ENCODE measurements at places on chromosomes 13 and 19.

GRCh38 chr13:67278235-67278634 is 48.1 kb upstream of the PCDH9 start:
- DNase-seq: no peak

GRCh38 chr19:14425696-14426138 is 6.6 kb upstream of the DDX39A start:
- DNase-seq: no peak

GRCh38 chr19:1366899-1367870 is 16.5 kb upstream of the NDUFS7 start:
- no peak for DNase-seq

GRCh38 chr13:73549717-73550116 is 490.9 kb downstream of the KLF5 start:
- no peak for DNase-seq

DNA sequence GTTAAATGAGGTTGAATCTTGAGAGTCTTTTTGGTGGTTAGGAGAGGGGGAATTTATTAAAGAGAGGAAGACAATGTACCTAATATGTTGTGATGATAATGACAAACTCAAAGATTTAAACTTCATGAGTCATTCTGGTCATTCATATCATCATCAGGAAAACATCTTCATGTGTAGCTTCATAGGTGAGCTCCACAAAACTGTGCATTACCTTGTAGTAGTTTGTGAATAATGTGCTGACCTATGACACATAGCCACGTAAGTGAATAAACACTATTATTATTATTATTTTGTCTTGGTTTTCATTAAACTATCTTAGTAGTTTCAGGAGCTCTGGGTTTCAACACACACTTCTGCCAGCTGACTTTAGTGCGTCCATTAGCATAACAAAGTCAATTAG is 997 bp upstream of the GPC6 start:
- no peak for DNase-seq

- DNase-seq: peak; percentile 5
Measured at GRCh38 chr13:49292742-49293486, 45.2 kb downstream of the CDADC1 start.

DNA sequence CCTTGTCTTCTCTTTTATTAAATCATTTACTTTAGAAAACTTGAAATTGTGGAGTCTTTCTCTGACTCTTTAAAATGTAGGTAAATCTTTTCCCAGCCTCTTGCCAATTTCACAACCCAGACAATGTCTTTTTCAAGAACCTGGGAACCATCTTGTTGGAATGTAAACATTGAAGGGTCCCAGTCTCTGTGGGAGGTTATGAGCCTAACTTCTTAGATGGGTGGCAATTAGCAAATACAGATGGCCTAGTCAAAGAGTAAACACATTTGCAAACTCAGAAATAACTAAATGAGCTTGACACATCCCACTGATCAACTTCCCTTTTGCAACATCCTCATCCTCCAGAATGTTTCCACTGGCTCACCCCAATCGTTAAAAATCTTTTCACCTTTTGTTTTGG is 721.0 kb downstream of the PCDH9 start:
- DNase-seq: no peak

DNA sequence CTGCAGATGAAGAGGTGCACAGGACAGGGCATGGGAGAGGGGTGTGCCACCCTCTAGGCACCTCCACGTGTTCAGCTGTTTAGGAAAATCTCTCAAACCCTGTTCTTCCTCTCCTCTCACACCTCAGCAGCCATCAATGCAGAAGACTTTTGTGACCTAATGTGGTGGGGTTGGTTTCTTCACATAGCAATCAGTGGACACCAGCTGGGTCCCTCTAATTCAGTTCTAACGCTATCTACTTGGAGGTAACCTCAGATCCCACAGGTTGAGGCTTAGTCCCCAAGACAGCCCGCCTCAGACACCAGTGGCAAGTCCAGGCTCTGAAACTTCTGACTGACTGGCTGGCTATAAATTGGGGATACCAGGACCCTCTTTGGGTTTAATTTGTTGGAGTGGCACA is 69.9 kb upstream of the ANKRD10 start:
- no peak for DNase-seq

DNA sequence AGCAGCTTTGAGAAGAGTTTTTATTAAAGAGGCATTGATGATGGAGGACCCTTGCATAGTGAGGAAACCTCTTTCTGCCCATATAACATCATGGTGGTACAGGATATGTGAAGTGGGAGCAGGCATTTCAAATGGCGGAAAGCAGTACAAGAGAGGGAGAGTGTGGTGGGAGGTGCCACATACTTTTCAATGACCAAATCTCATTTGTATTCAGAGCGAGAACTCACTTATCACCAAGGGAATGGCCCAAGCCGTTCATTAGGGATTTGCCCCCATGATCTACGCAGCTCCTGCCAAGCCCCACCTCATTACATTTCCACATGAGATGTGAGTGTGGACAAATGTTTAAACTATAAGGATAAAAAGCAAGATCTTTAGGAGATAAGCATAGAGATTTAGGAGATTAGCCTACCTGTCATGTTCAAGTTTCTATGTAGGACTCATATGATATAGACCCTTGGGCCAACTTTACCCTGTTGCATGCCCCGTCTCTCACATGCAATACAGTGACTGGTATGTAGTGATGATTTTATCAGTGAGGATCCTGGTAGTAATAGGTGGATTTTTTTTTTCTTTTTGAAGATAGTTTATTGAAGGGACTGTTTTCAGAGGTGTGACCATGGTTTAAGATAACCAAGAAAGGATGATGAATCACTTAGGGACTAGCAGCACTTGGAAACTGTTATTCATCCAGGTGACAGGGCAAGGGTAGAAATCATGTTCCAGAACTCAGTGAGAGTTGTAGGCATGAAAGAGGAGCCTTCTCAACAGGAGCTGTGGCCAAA is 38.3 kb downstream of the DNAJC15 start:
- no peak for DNase-seq

DNA sequence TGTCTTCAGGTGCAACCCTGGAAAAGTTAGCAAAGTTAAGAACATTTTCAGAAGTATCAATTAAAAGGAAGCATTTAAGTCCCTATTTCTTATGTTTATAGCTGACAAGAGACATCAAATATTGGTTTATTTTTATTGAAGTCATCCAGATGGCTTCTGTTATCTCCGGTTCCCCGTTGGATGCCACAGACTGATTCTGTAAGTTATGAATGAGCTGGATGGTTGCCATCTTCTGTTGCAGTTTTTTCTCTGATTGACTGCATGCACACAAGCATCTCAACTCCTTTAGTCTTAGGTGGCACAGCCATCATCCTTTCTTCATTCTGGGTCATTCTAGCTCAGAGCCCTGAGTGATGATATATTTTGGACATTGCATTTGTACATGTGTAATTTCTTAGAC is 10.6 kb upstream of the OXGR1 start:
- DNase-seq: no peak

GRCh38 chr13:95164830-95165229 is 136.4 kb downstream of the ABCC4 start:
- no peak for DNase-seq

- no peak for DNase-seq
Measured at GRCh38 chr19:408902-409515, at the start of gene C2CD4C. Gene C2CD4C, minus strand, starts transcription at chr19:409147. Its CDS starts 786 bp downstream, at chr19:408361.

DNA sequence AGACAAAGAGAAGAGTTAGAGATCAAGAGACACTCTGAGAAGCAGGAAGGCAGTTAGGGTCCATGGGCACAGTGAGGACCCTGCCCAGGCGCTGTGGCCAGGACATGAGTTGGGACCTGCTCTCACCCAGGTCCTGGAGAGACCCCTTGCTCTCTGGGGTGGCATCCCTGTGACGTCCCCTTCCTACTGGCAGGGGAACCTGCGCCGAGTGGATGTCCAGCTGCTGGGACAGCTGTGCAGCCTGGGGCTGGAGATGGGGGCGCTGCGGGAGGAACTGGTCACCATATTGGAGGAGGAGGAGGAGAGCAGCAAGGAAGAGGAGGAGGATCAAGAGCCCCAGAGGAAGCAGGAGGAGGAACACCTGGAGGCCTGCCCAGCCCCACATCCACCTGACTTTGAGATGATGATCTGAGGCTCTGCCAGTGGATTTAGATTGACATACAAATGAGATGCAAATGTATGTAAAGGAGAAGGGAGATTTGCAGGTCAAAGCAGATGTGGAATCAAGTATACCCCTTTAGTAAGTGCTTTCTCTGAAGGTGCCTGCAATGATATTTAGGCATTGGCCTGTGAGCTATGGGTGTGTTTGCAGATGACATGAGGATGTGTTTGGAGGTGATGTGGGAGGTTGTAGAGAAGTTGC is 978 bp downstream of the ERICH4 start:
- DNase-seq: no peak

DNA sequence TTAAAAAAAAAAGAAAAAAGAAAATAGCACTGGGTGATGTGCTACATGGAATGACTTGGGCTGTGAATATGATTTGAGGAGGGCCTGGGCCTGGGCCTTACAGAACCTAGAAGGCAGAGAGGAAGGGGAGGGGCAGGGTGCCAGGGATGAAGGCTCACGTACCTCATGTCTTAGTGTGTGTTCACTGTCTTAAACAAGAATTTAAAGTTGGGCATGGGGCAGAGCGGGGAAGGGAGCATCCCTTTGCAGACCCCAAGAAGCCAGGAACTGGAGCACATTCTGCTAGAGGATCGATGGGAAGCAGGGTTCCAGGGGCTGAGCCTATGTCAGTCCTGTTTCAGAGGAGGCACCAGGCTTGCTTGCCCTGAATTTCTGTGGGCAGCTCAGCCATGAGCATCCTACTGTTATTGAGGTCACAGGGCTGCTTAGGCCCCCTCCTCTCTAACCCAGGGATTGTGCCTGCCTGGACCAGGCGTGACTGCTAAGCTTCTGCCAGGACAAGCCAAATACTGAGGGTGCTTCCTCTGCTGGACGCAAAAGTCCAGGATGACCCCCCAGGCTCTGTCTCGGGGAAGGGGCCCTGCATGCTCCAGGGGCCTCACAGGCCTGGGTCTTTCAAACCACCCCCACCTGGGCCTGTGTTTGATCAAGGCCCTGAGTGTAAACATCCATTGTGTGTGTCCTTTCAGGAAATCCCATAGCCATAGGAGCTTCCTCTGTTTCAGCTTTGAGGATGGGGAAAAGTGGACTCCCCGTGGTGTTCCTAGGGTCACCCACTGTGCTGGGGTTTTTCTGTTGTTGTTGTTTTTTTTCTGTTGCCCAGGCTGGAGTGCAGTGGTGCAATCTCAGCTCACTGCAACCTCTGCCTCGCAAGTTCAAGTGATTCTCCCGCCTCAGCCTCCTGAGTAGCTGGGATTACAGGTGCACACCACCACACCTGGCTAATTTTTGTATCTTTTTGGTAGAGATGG is 4.8 kb downstream of the LSR start:
- no peak for DNase-seq

GRCh38 chr13:44436589-44437337 is 63.1 kb downstream of the SERP2 start:
- peak; percentile 85 for DNase-seq

- DNase-seq: no peak
Measured at GRCh38 chr19:18436671-18437490, 1.1 kb downstream of the ISYNA1 start.

DNA sequence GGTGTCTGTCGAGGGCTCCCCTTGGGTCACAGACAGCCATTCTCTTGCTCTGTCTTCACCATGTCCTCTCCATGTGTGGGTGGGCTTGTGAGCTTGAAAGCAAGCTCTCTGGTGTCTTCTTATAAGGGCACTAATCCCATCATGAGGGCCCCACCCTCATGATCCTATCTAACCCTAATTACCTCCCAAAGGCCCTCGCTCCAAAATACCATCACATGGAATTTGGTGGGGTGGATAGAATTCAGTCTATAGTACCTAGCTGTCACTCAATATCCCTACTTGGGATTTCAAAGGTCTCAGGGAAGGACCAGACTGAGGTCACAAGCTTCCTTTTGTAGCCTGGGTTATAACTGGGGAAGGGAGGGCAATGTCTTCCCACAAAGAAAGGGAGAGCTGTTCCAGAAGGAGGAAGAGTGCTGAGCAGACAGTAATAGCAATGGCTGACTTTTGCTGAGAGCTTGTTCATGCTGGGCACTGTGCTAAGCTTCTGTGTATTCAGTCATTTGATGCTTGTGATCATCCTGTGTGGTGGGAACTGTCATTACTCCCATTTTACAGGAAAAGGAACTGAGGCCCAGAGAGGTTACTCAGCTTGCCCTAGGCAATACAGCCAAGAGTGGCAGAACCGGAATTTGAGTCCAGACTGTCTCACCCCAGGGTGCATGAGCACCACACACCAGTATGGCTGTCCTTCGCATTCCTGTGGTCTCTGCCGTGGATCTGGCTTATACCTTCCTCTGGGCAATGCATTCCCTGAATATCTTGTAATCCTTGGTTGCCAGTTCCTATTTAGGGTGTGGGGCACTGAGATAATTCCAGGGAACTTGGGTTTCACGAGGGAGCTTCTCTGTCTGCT is 8.2 kb downstream of the FXYD5 start:
- no peak for DNase-seq

DNA sequence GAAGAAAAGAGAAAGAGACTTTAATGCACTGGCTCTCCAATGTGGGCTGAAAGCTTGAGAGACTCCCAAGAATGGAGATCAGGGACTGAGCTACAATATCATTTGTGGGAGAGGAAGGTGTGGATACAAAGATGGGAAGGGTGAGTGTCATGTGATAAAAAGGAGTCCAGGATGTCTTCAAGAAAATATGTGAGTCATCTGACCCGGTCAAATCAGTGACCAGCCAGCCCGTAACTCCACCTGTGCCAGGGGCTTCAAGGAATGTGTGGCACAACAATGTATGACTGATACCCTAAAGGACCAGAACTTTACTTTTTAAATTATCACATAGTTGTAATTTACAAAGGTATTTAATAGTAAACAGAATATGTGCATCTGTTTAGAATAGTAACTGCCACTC is 97.2 kb downstream of the DOCK9 start:
- DNase-seq: no peak

DNA sequence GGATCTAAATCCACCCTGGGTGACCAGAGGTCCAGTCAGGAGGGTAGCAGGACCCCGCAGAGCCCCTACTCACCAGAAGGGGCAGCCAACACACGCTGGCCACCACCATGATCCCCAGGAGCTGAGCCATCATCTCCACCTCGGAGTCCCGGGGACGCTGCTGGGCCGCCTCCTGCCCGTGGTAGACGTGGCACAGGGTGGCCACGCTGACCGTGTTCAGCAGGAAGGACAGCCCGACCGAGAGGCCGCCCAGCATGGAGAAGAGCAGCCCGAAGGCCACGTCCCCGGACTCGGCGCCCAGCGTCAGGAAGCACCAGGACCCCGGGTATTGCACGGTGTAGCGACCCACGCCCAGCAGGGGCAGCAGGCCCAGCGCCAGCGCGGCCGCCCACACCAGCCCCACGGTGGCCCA is 6.9 kb downstream of the TBXA2R start:
- no peak for DNase-seq

GRCh38 chr13:55439450-55439849 is 1701.3 kb upstream of the PRR20A start:
- DNase-seq: no peak

Measured in NCI-H2081 treated with DMSO at 0.1 percent for 48 hours (cell line).